Thyroid gland (tissue), 4 donors: ENCODE measurements at places on chromosomes 7 and 10.
A peak's percentile ranks its signal among the peaks of the same experiment; 100 is the strongest.

GRCh38 chr10:22410846-22411245, 65.5 kb downstream of the SPAG6 start:
- H3K4me1 ChIP-seq, result no peaks in the 10 kb centered on the region
- no peak overlapping the region for H3K27ac ChIP-seq
- no peak overlapping the region for H3K4me3 ChIP-seq
- H3K36me3 ChIP-seq, result no peaks in the 10 kb centered on the region
- no peak for DNase-seq

DNA sequence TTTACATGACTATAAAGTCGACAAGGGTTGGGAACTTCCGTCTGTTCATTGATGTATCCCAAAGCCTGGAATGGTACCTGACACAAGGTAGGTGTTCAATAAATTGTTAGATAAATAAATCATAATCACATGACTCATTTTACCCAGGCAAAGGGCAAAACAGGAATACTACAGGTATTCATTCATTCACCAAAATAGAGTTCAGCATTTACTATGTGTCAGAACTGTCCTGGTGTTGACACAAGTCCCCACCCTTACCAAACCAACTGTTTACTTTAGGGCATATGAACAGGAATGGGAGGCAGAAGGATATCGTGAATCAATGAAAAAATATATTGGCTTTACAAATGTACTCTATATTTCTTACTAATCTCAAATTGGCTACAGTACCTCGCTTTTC, 666 bp upstream of the YAE1 start:
- peak overlapping the region; percentile 72 for H3K4me3 ChIP-seq
- no peaks in the 10 kb centered on the region for H3K27me3 ChIP-seq
- peaks cover 13% of the 10 kb centered on the region for H3K4me1 ChIP-seq
- peak overlapping the region; percentile 32 for H3K27ac ChIP-seq
- DNase-seq, result no peak

- no peaks in the 10 kb centered on the region for H3K27me3 ChIP-seq
- no peaks in the 10 kb centered on the region for H3K36me3 ChIP-seq
- H3K4me3 ChIP-seq, result peak overlapping the region; percentile 54
- no peak for DNase-seq
- H3K27ac ChIP-seq, result peak overlapping the region; percentile 99
Observed at GRCh38 chr10:17200001-17200911, 1.2 kb downstream of the TRDMT1 start.

DNA sequence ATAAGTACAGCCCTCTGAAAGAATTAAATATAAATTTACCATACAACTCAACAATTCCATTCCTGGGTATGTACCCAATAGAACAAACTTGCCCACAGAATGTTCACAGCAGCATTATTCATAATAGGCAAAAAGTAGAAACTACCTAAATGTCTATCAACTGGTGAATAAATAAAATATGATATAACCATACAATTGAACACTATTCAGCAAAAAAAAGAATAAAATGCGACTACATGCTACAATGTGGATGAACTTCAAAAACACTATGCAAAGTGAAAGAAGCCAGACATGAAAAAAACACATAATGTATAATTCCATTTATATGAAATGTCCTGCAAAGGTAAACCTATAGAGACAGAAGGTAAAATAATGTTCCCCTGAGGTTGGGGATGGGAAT, 2.0 kb upstream of the CPN1 start:
- no peak overlapping the region for H3K27ac ChIP-seq
- no peak for DNase-seq
- H3K4me3 ChIP-seq, result no peak overlapping the region
- no peaks in the 10 kb centered on the region for H3K36me3 ChIP-seq
- no peaks in the 10 kb centered on the region for H3K27me3 ChIP-seq
- no peaks in the 10 kb centered on the region for H3K4me1 ChIP-seq

- DNase-seq, result peak; percentile 98
- peaks cover 32% of the 10 kb centered on the region for H3K4me1 ChIP-seq
- H3K36me3 ChIP-seq, result no peaks in the 10 kb centered on the region
- peak overlapping the region; percentile 80 for H3K27ac ChIP-seq
- H3K27me3 ChIP-seq, result no peaks in the 10 kb centered on the region
Observed at GRCh38 chr10:5446390-5446926, 34.1 kb downstream of the NET1 start.

DNA sequence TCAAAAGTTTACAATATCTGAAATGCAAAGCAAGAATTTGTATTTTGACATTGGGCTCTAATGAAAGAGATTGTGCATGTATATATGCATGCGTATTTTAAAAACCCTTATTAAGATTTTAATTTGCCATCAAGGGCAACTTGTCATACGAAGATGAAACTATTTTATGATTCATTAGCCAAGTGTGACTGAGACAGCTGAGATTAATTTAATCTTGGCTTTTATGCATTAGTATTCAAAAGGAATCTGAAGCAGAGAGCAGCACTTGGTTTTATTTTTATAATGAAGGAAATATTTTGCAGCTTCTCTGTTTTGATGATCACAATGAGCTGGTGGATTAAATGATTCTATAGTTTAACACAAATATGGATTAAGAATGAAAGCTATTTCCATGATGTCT, 45.9 kb upstream of the AKR1E2 start:
- no peak overlapping the region for H3K4me3 ChIP-seq
- peaks cover 7% of the 10 kb centered on the region for H3K4me1 ChIP-seq
- DNase-seq, result no peak

GRCh38 chr10:83765731-83766130, 373.6 kb upstream of the GHITM start:
- no peak overlapping the region for H3K27ac ChIP-seq
- no peaks in the 10 kb centered on the region for H3K36me3 ChIP-seq
- H3K27me3 ChIP-seq, result no peaks in the 10 kb centered on the region
- H3K4me3 ChIP-seq, result no peak overlapping the region
- H3K4me1 ChIP-seq, result no peaks in the 10 kb centered on the region

- H3K4me1 ChIP-seq, result no peaks in the 10 kb centered on the region
- no peak overlapping the region for H3K27ac ChIP-seq
- DNase-seq, result no peak
- no peaks in the 10 kb centered on the region for H3K27me3 ChIP-seq
- H3K36me3 ChIP-seq, result no peaks in the 10 kb centered on the region
- H3K4me3 ChIP-seq, result no peak overlapping the region
Observed at GRCh38 chr10:78082636-78083035, 49.0 kb downstream of the RPS24 start.
